ENCODE measurements at places on chromosomes 7 and 10.
A peak's percentile ranks its signal among the peaks of the same experiment; 100 is the strongest.

- H3K36me3 ChIP-seq, result peaks cover 1% of the 10 kb centered on the region
- H3K4me1 ChIP-seq, result no peaks in the 10 kb centered on the region
Observed at GRCh38 chr10:112650588-112651030, 203.6 kb downstream of the VTI1A start.

- H3K27ac ChIP-seq, result no peak overlapping the region
- H3K36me3 ChIP-seq, result no peaks in the 10 kb centered on the region
- no peak for DNase-seq
Observed at GRCh38 chr10:19623321-19623720, 192.9 kb upstream of the PLXDC2 start.

GRCh38 chr10:14478201-14478600, 147.5 kb upstream of the FRMD4A start:
- H3K4me3 ChIP-seq, result no peak overlapping the region
- no peaks in the 10 kb centered on the region for H3K36me3 ChIP-seq
- DNase-seq, result no peak
- H3K27ac ChIP-seq, result no peak overlapping the region
- peaks cover 60% of the 10 kb centered on the region for H3K27me3 ChIP-seq

- H3K27me3 ChIP-seq, result no peaks in the 10 kb centered on the region
- no peak overlapping the region for H3K4me3 ChIP-seq
- peaks cover 8% of the 10 kb centered on the region for H3K4me1 ChIP-seq
- DNase-seq, result no peak
- H3K27ac ChIP-seq, result no peak overlapping the region
Observed at GRCh38 chr10:34295142-34295548, 520.0 kb downstream of the PARD3 start.

DNA sequence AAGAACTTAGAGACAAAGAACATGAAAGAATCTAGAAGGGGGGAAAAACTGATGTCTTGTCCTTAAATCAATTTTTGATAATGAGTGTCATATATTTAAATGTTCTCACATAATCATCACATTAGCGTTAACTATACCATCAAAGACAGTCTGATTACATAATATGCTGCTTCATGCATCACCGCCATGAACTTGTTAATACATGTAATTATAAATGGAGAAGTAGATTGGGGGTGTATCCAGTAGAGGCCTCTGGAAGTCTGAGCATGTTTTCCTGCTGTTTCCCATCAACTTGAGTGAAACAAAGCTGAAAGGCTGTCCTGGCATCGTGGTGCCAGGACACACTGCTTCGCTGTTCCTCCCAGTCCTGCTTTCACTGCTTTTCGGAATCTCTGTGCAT, 48.2 kb downstream of the PRLHR start:
- H3K36me3 ChIP-seq, result no peaks in the 10 kb centered on the region
- no peaks in the 10 kb centered on the region for H3K4me1 ChIP-seq
- H3K27ac ChIP-seq, result no peak overlapping the region
- no peak overlapping the region for H3K4me3 ChIP-seq
- no peak for DNase-seq

DNA sequence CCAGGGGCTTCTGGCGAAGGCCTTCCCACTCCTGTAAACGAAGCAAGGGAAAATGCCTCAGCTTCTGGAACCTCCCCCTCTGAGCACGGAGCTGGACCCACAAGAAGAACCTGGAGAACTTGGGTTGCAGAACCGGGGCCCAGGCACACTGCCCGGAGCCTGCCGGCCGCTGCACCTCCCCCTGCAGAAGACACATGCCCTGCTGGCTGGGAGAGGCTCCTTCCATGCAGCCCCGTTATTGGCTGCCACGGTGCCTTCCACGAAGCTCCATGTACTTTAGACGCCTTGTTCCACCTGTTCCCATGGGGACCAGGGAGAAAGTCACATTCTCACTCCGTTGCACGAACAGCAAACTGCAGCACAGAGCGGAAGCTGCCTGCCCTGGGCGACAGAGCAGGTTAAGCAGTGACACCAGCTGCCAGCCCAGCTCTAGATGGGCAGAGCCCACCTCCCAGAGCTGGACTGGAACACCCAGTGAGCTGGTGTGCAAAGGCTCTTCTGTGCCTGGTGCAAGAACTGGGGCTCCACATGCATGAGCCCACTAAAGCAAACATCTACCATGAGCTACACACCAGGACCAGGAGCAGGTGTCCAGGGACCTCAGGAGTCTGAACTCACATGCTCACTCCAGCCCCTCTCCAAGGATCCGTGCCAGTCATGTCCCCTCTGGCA, 70.1 kb downstream of the TNS3 start:
- DNase-seq, result no peak
- H3K27me3 ChIP-seq, result no peaks in the 10 kb centered on the region
- no peak overlapping the region for H3K27ac ChIP-seq
- H3K4me3 ChIP-seq, result no peak overlapping the region

- H3K27me3 ChIP-seq, result peaks cover 82% of the 10 kb centered on the region
- peak overlapping the region; percentile 70 for H3K4me3 ChIP-seq
- H3K4me1 ChIP-seq, result peaks cover 13% of the 10 kb centered on the region
- DNase-seq, result no peak
- H3K27ac ChIP-seq, result no peak overlapping the region
Observed at GRCh38 chr10:77927402-77928246, 1.1 kb upstream of the DLG5 start.

DNA sequence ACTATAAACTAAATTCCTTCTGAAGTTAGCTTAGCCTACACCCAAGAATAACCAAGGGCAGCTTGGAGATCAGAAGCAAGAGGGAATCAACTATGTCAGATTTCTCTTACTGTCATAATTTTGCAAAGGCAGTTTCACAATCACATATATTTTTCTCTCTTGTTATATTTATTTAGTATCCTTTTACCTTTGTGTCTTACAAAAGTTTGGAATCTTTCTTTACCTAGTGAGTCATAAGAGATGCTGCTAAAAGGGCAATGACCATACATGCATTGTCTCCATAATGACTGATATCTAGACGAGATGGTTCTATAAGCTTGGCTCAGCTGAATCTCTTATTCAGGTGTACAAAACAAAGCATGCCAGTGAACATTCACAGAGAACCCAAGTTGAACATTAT, 61.1 kb downstream of the PPP1R17 start:
- no peak overlapping the region for H3K27ac ChIP-seq
- no peak overlapping the region for H3K4me3 ChIP-seq
- H3K27me3 ChIP-seq, result no peaks in the 10 kb centered on the region
- H3K4me1 ChIP-seq, result no peaks in the 10 kb centered on the region
- H3K36me3 ChIP-seq, result no peaks in the 10 kb centered on the region

GRCh38 chr10:43352951-43353350, 18.5 kb upstream of the FXYD4 start:
- H3K36me3 ChIP-seq, result no peaks in the 10 kb centered on the region
- no peak for DNase-seq
- peaks cover 53% of the 10 kb centered on the region for H3K4me1 ChIP-seq
- H3K27ac ChIP-seq, result no peak overlapping the region
- peaks cover 55% of the 10 kb centered on the region for H3K27me3 ChIP-seq

- peaks cover 13% of the 10 kb centered on the region for H3K4me1 ChIP-seq
- no peak overlapping the region for H3K4me3 ChIP-seq
- DNase-seq, result no peak
- no peaks in the 10 kb centered on the region for H3K27me3 ChIP-seq
- H3K27ac ChIP-seq, result no peak overlapping the region
Observed at GRCh38 chr10:350981-351501, 215.8 kb downstream of the ZMYND11 start.

GRCh38 chr10:6115824-6116350, 27.1 kb downstream of the RBM17 start:
- no peak overlapping the region for H3K4me3 ChIP-seq
- no peak for DNase-seq
- no peak overlapping the region for H3K27ac ChIP-seq
- H3K27me3 ChIP-seq, result no peaks in the 10 kb centered on the region
- H3K4me1 ChIP-seq, result no peaks in the 10 kb centered on the region
- H3K36me3 ChIP-seq, result peaks cover 50% of the 10 kb centered on the region

DNA sequence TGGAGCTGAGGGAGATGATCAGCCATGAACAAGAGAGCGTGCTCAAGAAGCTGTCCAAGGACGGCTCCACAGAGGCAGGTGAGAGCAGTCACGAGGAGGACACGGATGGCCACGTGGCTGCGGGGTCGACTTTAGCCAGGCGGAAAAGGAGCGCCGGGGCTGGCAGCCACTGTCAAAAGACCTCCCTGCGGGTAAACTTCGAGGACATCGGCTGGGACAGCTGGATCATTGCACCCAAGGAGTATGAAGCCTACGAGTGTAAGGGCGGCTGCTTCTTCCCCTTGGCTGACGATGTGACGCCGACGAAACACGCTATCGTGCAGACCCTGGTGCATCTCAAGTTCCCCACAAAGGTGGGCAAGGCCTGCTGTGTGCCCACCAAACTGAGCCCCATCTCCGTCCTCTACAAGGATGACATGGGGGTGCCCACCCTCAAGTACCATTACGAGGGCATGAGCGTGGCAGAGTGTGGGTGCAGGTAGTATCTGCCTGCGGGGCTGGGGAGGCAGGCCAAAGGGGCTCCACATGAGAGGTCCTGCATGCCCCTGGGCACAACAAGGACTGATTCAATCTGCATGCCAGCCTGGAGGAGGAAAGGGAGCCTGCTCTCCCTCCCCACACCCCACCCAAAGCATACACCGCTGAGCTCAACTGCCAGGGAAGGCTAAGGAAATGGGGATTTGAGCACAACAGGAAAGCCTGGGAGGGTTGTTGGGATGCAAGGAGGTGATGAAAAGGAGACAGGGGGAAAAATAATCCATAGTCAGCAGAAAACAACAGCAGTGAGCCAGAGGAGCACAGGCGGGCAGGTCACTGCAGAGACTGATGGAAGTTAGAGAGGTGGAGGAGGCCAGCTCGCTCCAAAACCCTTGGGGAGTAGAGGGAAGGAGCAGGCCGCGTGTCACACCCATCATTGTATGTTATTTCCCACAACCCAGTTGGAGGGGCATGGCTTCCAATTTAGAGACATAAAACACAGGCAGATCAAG, 3.3 kb downstream of the GDF2 start:
- no peaks in the 10 kb centered on the region for H3K36me3 ChIP-seq
- H3K27me3 ChIP-seq, result peaks cover 3% of the 10 kb centered on the region

DNA sequence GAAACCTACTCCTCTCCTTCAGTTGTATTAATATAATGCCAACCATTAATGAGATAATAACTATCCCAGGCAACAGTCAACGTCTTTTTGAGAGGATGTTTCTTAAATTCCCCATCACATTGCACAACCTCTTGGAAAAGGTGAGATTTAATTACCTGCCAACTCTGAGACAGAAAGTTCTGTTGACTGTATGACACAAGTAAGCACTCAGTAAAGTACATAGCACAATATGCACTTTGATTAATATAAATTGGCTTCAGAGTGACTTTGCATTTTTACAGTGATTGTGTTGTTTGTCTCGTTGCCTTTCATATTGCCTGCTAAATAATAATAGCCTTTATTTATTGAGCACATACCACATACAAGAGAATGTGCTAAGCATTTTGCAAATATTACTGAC, 46.7 kb downstream of the CAV1 start:
- no peak overlapping the region for H3K4me3 ChIP-seq
- H3K27ac ChIP-seq, result no peak overlapping the region
- no peak for DNase-seq
- no peaks in the 10 kb centered on the region for H3K4me1 ChIP-seq
- no peaks in the 10 kb centered on the region for H3K36me3 ChIP-seq
- H3K27me3 ChIP-seq, result peaks cover 7% of the 10 kb centered on the region

DNA sequence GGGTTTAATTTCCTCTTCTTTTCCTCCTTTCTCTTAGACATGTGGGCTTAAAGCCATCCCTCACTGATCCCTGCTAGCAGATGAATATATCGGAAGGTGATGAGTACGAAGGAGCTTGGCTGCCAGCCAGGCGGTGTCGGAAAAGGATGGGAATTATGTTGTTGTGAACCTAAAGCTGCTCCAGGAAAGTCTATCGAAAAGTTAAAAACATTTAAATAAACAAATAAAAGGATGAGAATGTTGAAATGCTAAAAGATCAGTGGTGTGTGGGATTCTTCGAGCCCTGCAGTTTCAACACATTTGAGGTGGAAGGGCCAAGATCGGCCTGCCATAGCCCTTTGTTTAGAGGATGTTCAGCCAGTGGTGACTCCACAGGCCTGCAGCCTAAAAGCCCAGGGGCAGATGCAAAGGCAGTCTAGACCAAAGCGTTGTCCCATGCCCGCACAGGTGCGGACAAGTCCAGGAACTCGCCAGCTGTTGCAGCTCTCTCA, 107.9 kb downstream of the JCAD start:
- no peaks in the 10 kb centered on the region for H3K4me1 ChIP-seq
- no peaks in the 10 kb centered on the region for H3K27me3 ChIP-seq
- no peak overlapping the region for H3K4me3 ChIP-seq
- H3K27ac ChIP-seq, result no peak overlapping the region
- no peaks in the 10 kb centered on the region for H3K36me3 ChIP-seq

GRCh38 chr7:37598824-37599223, 84.7 kb upstream of the GPR141 start:
- H3K4me1 ChIP-seq, result no peaks in the 10 kb centered on the region
- no peak overlapping the region for H3K27ac ChIP-seq
- H3K36me3 ChIP-seq, result no peaks in the 10 kb centered on the region

DNA sequence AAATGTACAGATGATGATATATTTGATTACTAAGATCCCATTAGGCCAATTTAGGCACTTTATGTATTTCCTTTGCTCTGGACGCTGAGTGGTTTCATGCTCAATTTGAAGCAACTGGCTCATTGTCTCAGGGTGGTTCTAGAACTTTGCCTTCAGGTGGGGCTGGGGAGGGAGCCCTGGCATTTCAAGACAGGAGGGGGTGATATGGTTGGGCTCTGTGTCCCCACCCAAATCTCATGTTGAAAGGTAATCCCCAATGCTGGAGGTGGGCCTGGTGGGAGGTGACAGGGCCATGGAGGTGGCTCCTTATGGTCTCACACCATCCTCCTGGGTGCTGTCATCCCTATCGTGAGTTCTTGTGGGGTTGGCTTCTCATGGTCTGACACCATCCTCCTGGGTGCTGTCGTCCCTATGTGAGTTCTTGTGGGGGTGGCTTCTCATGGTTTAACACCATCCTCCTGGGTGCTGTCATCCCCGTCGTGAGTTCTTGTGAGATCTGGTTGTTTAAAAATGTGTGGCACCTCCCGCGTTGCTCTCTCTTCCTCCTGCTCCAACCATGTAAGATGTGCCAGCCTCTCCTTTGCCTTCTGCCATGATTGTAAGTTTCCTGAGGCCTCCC, 151.5 kb upstream of the KLF6 start:
- no peak for DNase-seq
- peaks cover 60% of the 10 kb centered on the region for H3K4me1 ChIP-seq
- peaks cover 14% of the 10 kb centered on the region for H3K36me3 ChIP-seq
- H3K4me3 ChIP-seq, result no peak overlapping the region
- no peaks in the 10 kb centered on the region for H3K27me3 ChIP-seq

Data from activated naive CD4-positive, alpha-beta T cell treated with anti-CD3 and anti-CD28 coated beads, Interleukin-2, amount 10 ng/mL, durations not matched to agents 7 days and 5 days (primary cell).